D341Med (cell line): ENCODE measurements at places on chromosomes 6 and 20.

- no peak for DNase-seq
Measured at GRCh38 chr20:5072756-5073659, 46.8 kb downstream of the PCNA start.

DNA sequence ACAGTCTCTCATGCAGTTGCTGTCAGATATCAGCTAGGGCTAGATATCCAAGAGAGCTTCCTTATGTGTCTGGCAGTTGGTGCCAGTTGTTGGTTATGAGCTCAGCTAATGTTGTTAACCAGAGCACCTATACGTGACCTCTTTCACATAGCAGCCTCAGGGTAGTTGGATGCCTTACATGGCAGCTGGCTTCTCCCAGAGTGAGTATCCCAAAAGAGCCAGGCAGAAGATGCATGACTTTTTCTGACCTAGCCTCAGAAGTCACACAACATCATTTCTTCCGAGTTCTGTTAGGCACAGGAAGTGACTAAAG lies 175.7 kb downstream of the VEGFA start:
- no peak for DNase-seq

DNA sequence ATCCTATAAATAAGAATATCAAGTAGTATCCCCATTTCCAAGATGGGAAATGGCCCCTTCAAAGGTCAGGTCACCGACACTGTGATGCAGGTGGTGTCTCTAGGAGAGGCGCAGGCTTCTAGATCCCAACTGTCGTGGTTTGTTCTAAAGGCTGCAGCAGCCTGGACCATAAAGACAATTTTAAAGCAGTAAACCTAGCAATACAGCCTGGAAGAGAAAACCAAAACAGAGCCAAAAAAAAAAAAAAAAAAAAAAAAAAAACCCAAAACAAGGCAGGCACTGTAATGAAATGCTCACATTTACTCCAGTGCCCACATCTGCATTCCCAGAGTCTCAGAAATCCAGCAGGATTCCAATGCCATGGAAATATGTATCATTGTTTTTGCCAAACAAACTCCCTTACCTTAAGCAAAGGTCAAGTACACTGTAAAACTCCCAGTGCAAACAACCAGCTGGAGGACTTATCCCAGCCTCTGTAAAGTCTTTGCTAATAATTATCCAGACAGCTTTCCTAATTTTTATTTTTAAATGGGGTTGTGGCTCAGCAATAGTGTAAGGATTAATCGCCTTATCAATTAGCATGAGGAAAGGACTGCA lies 98.2 kb downstream of the PSMG4 start:
- no peak for DNase-seq

- DNase-seq, result no peak
Measured at GRCh38 chr6:167122041-167122826, 662 bp upstream of the CCR6 start.

GRCh38 chr6:1821164-1821512 lies 211.4 kb downstream of the FOXC1 start:
- no peak for DNase-seq

DNA sequence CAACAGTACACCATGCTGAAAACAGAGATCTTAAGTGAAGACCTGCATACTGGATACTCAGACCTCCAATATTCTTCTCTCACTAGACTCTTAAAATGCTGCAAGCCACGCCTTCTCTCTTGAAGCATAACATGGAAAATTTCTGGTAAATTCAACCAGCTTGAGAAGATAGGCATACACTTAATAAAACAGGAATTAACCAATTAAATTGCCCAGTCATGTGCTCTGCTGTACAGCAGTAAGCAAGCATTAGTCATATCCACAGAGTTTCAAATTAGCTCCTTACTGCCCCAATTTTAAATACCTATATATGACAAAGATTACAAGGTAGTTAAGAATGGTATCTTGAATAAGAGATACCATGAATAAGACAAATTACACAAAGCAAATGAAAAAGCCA lies 53.8 kb downstream of the C6orf58 start:
- no peak for DNase-seq

- DNase-seq, result no peak
Measured at GRCh38 chr6:16844183-16844582, 82.9 kb upstream of the ATXN1 start.

DNA sequence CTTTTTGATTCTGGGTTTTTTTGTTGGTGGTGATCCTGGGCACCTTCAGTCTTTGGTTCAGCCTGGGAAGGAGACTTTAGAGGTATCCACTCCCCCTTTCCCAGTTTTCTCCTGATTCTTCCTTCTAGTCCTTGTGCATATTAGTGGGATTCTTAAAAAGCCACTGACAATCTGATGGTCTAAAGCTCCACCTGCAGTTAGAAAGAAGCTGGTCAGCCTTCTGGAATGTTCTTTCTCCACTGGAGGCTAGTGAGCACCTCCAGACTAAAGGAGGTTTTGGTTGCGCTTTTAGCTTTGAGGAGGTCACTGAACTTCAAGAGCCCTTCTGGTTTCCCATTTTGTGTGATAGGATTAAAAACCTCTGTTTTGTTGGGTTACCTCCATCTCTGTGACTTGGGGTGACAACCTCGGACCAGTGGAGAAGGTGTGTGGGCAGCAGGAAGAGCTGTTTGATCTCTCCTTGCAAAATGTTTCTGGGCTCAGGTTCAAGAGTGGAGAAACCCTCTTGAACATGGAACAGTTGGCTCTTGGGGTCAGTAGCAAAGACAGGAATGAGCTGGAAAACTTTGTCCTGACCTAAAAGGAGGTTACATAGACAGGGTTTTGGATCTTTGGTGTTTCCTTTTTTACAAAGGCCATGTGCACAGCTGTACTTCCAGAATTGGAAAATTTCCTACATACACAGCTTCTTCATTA lies 29.0 kb downstream of the JARID2 start:
- DNase-seq, result no peak
